ENCODE measurements at places on chromosomes 7 and 10.

- DNase-seq: no peak
Observed at GRCh38 chr7:142311876-142312275, 54.0 kb upstream of the PRSS58 start.

- DNase-seq: no peak
Observed at GRCh38 chr10:5887029-5887428, 2.7 kb downstream of the ANKRD16 start.

DNA sequence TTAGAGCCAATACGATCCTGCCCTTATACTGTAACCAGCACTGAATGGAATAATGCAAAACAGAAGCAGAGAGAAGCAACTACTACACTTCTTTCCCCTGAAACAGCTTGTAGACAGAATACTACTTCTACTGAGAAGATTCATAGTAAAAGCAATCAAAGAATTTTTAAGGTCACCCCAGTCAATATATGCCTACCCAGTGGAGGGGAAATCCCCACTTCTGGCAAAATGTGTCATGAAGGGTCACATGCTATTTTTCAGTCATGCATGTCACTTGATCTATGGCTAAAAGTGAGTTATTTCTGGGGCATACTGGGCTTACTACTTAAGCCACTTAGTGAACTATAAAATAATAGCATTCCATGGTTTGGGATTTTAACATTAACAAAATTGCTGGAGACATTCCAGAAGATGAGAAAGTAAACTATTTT lies 25.6 kb downstream of the IRF5 start:
- DNase-seq: no peak

- DNase-seq: no peak
Observed at GRCh38 chr10:101014966-101015581, 15.5 kb downstream of the LZTS2 start.

GRCh38 chr7:18305866-18306265 lies 189.7 kb upstream of the HDAC9 start:
- no peak for DNase-seq

- DNase-seq: no peak
Observed at GRCh38 chr7:20035279-20035875, 181.8 kb downstream of the MACC1 start.

DNA sequence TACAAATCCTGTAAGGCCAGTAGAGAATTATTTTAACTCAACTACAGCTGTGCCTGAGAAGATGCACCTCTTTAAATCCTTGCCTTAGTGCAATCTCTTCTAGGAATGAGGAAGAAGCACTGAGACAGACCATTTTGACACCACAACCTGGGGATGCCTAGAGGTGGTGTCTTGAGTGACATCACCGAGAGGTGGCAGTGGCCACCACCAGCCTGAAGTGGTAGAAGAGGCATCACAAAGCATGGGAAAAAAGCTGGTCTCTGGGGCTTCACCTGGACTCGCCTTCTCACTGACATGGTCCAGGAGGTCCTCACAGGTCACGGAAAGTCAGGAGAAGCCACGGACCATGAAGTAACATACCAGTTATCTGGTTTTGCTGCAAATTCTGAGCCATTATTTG lies 99.2 kb upstream of the PDLIM1 start:
- DNase-seq: no peak

DNA sequence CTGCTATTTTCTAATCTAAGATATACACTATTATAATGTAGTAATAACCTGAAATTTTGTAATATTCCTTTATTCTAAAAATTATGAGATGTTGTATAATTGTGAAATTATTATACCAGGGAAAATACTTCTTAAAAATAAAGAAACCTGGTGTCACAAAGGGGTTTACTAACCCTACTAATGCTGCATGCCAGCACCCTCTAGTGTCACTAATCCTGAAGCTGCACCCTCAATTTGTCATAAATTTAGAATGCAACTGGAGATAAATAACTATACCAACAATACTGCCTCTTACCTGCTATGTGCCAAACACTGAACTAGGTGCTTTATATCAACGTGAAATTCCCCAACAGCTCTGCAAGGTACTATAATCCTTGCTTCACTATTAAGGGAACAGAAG lies 30.8 kb downstream of the TM9SF3 start:
- DNase-seq: no peak

GRCh38 chr10:30751678-30752331 lies 122.3 kb upstream of the LYZL2 start:
- DNase-seq: peak; percentile 86

DNA sequence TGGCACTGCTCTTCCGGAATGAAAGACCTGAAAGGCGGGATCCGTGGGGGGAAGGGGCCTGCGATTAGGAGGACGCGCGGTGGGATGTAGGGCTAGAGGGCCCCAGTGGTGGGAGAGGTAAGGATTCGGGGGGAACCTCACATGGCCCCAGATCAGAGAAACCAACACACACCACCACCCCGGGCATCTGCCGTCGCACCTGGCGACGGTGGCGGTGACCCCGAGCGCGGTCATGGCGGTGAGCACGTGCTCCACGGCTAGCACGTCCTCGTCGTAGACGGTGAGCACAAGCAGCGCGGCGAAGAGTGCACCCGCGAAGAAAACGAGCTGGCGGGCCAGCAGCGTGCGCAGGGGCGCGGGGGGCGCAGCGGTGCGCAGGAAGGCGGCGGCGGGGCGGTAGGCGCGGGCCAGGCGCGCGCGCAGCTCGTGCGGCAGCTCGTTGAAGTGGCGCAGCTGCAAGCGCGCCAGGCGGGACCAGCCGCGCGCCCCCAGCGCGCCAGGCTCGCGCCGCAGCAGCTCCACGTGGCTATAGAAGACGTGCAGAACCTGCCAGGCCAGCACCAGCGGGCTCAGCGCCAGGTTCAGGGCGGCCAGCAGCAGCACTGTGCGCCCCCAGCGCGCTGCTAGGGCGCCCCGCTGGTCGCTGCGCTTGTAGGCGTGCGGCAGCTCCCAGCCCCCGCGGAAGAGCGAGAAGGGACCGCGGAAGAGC lies 5.7 kb downstream of the ATG9B start:
- no peak for DNase-seq

GRCh38 chr10:108708363-108708762 lies 1214.9 kb downstream of the XPNPEP1 start:
- DNase-seq: no peak

DNA sequence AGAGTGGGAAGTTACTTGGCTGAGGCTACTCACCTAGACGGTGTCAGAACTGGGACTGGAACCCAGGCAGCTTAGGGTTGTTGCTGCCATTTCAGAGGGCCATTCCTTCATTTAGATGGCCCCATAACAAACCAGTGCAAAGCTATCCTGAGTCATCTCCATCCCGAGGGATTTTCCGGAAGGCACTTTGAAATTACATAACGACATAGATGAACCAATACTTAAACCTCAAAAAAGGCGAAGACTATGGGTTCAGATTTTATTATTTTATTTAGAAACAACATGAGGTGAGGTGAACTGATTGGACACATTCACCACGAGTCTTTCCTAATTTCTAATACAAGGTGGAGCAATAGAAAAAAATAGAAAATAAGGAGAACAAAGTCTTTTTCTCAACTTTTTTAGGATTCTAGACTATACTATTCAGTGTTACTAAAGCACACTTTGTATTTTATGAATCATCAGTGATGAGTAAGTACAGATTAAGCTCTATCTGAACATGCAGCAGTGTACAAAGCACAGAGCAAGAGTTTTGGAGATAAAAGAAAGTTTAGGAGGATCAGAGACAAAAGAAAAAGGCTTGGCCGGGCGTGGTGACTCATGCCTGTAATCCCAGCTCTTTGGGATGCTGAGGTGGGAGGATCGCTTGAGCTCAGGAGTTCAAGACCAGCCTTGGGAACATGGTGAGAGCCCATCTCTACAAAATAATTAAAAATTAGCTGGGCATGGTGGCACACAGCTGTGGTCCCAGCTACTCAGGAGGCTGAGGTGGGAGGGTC lies 79.5 kb upstream of the SVIL start:
- no peak for DNase-seq

GRCh38 chr10:124671486-124672075 lies 72.6 kb downstream of the FAM53B start:
- no peak for DNase-seq

DNA sequence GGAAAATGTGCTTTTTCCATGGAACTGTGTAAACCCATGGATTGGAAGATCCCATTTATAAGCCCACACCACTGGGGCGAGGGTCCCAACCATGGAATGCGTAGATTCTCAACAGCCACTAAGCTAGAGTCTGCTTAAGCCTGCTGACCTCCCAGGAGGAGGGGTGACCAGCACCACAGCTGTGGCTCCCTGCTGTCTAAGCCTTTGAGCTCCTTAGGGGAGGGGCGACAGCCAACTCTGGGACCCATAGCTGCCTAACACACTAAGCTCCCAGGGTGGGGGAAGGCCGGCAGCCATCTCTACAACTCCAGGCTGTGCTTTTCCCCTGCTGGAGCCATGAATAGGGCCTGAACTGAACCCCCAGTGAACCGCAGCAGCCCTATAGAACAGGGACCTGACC lies 249.8 kb upstream of the HPS1 start:
- DNase-seq: no peak

GRCh38 chr7:46859963-46860475 lies 721.9 kb downstream of the TNS3 start:
- DNase-seq: no peak

DNA sequence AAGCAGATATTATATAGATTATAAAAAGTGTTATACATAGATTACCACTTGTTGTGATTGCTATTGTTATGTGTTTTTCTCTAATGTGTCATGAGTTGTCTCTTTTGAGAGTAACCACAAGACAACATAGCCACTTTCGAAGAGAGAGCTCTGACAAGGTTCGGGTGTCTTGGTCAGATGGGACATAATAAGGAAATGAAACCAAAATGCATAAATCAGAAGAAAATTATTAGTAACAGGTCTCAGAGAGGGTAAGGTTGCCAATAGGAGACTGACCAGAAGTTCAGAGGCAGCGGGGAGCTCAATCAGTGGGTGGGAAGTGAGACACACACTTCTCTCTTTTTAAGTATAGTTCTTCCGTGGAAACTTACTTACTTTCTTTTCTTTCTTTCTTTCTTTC lies 639.2 kb upstream of the POT1 start:
- no peak for DNase-seq

DNA sequence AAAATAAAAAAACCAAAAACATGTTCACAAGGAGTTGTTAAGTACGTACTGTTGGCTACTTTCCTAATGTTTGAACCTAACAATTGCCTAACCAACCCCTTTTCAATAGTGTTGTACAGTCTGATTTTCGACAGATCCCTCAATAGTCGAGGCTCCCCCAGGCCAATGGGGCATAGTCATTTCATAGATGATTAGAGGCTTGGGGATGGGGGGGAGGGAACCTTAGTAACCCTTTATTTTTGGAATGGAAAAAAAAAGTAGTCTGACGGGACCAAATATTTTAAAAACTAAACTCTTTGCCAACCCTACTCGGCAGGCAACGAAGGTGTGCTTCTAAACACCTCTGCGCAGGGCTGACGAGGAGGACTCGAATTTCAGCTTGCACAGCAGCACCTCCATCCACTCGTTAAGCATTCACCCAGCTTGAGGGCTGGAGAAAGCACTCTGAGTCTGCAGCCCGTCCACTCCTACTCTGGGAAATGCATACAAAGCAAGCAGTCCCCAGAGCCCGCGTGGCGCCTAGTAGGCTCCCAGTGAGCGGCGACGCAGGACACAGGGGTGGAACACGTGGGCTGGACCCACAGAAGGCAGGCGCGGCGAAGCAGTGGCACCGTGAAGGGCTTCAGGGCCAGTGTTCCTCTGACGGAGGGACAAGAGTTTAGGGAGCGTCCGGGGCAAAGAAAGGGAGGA lies 899 bp downstream of the PUS7 start:
- peak; percentile 37 for DNase-seq

DNA sequence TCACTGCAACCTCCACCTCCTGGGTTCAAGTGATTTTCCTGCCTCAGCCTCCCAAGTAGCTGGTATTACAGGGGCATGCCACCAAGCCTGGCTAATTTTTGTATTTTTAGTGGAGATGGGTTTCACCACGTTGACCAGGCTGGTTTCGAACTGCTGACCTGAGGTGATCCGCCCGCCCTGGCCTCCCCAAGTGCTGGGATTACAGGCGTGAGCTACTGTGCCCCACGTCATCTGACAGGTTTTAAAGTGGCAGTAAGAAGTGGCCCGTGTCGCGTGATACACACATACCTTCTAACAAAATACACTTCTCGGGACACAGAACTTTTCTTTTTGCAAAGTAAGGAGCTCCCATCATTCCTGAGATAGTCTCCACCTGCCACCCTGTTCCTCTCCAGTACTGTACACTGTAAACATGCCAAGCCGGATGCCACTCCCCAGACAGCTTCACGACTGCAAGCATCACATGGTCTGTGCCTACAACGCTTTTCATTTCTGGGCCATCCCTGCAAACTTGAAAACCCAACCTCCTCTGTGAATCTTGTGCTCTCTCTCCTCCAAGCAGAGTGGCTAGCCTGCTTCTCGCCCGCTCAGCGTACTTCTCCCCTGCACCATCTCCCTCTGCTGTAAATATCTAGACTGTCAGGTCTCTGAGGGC lies 256.3 kb upstream of the KLF14 start:
- DNase-seq: no peak

GRCh38 chr7:64888901-64889685 lies 14.0 kb upstream of the ZNF273 start:
- DNase-seq: peak; percentile 22

GRCh38 chr10:5284311-5285057 lies 80.3 kb upstream of the UCN3 start:
- no peak for DNase-seq

- peak; percentile 68 for DNase-seq
Observed at GRCh38 chr10:107814865-107815487, 650.5 kb upstream of the SORCS1 start.

GRCh38 chr7:148825338-148825737 lies 58.8 kb downstream of the EZH2 start:
- no peak for DNase-seq

DNA sequence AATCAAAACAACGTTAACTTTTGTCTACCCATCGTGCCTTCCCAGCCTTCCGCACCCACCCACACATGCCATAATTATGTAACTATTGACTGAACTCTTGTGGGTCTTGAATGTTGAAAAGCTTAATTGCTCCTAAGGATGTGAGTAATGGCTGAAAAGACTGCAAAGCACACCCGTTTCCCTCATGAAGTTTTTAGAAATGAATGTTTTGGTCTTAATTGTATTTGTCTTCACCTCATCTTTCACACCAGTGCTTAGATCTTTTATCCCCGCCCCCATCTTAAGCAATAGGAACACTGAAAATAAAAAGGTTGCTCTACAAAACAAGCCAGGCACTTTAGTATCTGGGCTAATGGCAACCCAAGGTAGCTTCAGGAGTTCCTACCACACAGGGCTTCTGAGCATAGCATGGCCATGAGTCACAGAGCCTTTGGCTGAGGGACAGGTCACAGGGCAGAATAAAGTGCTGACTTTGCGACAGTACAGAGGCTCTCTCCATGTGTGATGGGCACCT lies 690.5 kb downstream of the PARD3 start:
- no peak for DNase-seq
